Substantia nigra (tissue), 51 donors: ENCODE measurements at places on chromosomes 1 and 21.

- peak; percentile 28 for DNase-seq
Measured at GRCh38 chr1:161185732-161186311, 8.5 kb upstream of the B4GALT3 start.

- no peak for DNase-seq
Measured at GRCh38 chr1:46489169-46489637, 433 bp upstream of the DMBX1 start.

GRCh38 chr1:11719313-11720032 is 16.5 kb upstream of the AGTRAP start:
- DNase-seq = peak; percentile 72

DNA sequence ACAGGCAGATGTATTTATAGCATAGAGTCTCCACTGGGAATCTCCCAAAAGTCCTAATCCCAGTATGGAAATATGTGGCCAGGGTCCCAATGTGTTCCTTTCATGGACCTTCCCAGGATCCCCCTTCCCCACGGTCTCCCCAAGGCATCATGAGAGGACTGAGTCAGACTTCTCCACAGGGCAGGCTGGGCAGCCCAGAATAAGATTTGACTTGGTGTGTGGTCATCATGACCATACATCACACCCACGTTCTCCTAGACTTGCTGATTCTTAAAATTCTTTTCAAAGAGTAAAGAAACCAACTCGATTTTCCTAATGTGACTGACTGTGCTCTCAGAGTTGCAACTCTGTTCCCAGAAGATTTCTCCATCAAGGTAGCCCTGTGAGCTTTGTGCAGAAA is 93.9 kb upstream of the CD34 start:
- DNase-seq = no peak

GRCh38 chr1:63982201-63982600 is 208.4 kb downstream of the ROR1 start:
- DNase-seq = no peak

GRCh38 chr1:194155962-194156361 is 969.5 kb upstream of the B3GALT2 start:
- DNase-seq = no peak

DNA sequence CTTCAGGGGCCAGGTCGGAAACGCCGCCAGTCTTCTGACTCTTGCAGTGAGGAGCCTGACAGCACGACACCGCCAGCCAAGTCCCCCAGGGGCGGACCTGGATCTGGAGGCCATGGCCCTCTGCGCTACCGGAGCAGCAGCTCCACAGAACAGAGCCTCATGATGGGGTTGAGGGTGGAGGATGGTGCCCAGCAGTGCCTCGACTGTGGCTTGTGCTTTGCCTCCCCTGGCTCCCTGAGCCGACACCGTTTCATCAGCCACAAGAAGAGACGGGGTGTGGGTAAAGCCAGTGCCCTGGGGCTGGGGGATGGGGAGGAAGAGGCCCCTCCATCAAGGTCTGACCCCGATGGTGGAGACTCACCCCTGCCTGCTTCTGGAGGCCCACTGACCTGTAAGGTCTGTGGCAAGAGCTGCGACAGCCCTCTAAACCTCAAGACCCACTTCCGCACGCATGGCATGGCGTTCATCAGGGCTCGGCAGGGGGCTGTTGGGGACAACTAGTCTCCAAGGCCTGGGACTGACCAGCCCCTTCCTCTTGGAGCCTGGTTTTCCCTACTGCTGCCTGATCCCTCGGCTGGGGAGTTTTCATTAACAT is 8.7 kb downstream of the ZNF687 start:
- no peak for DNase-seq

DNA sequence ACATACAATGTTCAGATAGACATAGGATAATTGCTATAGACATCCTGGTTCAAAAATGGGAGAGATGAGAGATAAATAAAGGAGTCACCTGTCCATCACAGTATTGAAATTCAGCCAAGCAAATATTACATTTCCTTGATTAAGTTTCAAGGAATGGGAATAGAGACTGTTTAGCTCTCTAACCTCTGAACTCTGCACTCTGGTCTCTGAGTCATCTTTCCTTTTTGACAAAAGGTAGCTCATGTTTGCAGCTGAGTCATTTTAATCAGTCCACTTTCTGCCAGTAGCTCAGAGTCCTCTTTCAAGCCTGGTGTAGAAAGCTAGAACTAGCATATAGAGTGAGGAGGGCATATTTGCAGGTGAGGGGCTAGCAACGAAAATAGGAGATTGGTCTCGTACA is 51.4 kb upstream of the GJA8 start:
- no peak for DNase-seq

DNA sequence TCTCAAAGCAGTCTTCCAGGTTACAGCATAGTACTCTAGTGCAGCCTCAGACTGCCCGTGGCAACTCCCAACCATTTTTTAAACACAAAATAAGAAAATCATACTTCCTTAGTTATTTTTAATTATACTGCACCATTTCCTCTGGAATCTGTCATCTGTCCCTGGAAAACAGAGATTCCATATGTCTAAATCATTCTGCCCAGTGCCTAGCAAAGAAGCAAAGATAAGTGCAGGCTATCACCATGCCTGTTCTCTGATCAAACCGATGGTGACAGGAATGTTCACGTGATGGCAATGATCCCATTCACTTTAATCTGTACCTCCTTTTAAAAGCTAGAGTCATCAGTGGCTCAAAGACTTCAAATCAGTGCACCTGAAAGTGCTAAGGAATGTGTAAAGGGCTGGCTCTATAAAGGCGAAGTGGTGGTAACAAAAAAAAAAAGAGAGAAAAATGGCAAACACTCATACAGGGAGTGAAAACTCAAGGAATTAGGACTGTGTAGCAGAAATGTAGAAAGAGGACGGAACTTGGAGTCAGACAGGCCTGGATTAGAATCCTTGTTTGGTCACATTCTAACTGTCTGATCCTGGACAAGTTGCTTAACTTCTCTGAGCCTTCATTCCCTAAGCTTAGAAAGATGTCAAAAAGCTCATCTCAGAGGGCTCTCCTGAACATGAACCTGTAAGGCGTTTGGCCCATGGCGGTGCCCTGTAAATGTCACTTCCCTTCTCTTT is 9.9 kb upstream of the CCN1 start:
- no peak for DNase-seq

DNA sequence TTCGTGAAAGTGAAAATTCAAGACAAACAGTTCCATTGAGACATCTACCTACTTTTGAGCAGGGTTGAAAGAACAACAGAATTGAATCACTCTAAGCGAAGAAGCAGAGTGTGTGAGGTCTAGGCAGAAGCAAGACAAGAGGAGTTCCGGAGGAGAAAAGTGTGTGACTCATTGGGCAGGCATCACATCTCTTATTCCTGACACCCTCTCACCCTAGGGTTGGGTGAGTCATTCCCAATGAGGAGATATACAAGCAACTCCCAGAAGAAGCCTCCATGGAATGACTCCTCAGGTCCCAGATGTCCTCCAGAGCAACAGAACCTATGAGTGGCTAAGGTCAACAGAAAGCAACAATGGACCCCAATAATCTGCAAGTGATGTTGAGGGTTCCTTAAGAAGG is 138.1 kb downstream of the TPR start:
- no peak for DNase-seq

GRCh38 chr1:33348676-33349080 is 27.8 kb upstream of the A3GALT2 start:
- DNase-seq = no peak

DNA sequence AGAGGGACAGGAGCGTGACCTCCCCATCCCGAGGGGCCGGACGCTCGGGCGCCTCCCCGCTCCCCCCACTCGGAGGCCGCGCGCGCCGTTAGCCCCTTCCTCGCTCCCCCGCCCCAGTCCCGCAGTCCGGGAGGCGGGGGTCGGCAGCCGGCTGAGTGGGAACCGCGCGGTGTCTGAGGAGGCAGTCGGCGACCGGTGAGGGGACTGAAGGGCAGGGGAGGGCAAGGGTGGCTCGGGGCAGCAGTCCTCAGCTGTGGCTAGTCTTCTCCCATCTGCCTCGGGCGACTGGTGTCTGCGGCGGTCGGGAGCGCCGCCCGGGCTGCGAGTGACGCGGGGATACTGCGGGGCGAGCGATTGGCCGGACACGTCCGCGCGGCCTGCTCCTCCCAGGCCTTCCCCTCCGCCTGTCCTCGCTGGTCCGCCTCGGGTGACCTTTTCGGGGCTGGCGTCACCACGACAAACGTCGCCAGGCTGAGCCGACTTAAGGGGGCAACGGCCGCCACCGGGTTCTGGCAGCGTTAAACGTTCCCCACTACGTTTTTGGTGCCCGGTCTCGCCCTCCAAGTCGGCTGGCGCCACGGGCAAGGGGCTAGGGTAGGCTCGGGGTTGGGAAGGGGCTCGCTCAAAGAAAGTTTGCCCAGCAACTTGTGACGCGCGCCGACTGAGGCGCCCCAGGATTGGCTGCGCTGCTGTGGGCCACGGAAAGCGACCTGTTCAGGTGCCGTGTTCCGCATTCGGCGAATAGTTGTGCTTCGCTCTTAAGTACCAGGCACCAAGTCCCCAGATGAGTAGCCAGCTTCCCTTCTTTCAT is 538 bp downstream of the ZNF672 start:
- DNase-seq = peak; percentile 95

GRCh38 chr1:192958871-192959270 is 100.3 kb downstream of the UCHL5 start:
- no peak for DNase-seq

DNA sequence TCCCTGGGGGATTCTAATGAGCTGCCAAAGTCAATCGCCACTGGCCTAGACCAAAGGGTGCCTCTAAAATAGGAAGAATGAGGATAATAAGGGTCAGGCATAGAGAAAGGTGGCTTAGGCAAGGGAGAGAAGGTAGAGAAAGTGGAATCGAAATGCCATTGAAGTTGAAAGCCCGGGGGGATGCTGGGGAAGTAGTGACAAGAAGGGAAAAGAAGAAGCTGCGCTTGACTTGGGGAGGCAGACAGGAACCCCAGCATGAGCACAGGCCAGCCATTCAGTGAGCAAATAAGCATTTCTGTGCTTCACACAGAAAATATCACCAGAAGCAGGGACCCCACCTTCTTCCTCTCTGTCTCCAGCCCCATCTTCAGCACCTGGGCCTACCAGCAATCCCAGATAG is 1.5 kb downstream of the CD2 start:
- DNase-seq = no peak

- no peak for DNase-seq
Measured at GRCh38 chr1:4557949-4558348, 96.5 kb upstream of the AJAP1 start.

- no peak for DNase-seq
Measured at GRCh38 chr1:179935909-179936496, 18.6 kb upstream of the CEP350 start.
